ENCODE measurements at places on chromosomes 3 and 15.

- no peak for DNase-seq
These were observed 105.9 kb downstream of the TPRG1 start for GRCh38 chr3:189277711-189278110.

GRCh38 chr3:45929042-45929679 is 14.1 kb upstream of the CXCR6 start:
- no peak for DNase-seq

- no peak for DNase-seq
These were observed 32.4 kb upstream of the NMNAT3 start for GRCh38 chr3:139710212-139710611.

- DNase-seq: no peak
These were observed 841 bp downstream of the EIF3J start for GRCh38 chr15:44537735-44538240.

DNA sequence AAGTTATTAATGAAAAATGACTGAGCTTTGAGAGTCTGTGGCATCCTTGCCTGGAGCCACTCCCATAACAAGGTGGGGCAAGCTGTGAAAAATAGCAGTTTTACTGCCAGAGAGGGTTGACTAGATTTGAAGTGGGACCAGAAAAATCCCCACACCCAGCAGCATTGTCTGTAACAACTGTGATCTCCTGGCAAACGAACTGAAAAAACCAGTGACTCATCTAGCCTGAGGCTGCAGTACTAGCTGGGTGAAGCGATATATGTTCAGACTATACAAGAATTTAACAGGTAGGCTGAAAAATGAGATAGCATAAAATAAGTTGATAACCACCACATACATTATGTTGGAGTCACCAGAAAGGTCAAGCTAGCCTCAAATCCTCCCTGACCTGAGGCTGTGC is 64.0 kb downstream of the DPH6 start:
- no peak for DNase-seq

DNA sequence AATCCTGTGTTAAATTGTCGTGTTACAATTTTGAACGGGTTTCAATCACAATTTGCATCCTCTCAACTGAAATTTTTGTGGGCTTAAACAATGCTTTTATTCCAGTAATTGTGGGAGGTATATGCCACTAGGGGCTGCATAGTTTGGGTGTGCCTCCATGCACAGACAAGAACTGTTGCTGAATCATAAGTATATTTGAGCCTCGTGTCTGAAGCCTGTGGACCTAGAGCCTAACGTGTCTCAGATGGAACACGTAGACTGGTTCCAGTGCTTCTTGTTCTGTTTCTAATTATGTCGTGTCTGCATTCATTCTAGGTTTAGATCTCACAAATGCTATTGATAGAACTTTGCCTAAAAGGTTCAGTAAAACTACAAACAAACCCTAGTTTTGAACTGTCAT is 363.4 kb downstream of the RBMS3 start:
- no peak for DNase-seq

GRCh38 chr3:77464111-77464688 is 424.3 kb downstream of the ROBO2 start:
- DNase-seq: no peak

DNA sequence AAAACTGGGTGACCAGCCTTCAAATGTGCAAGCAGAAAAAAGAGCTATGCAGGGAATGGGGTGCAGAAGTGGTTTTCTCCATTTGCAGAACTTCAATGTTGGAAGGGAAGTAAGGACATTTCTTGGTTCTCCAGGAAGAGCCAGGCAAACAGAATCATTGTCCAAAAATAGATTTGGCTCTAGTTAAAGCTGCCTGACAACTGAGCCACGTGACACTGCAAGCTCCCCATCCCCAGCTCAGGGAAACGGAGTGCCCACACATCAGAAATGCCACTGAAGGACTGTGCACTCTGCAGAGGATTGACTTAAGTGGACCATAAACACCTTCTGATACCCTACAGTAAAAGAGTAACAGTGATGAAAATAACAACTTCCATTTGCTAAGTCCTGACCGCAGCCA is 195.6 kb upstream of the NSMCE3 start:
- DNase-seq: no peak

DNA sequence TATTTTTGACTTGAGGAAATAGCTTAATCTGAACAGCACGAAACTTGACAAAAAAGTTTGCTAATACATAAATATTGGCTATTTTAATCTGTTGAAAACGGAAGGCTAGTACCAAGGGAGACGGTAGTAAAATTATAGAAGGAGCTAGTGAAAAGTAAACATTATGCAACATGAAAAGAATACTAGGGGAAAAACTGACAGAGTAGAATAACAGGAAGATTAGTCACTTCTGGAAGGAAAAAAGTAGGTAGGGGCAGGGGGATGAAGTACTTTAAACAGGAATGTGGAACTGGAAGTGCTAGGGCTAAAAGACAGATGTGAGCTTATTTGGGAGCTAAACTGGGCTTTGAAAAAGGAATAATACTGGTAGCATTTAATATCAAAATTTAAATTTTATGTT is 60.1 kb downstream of the MBNL1 start:
- DNase-seq: no peak

DNA sequence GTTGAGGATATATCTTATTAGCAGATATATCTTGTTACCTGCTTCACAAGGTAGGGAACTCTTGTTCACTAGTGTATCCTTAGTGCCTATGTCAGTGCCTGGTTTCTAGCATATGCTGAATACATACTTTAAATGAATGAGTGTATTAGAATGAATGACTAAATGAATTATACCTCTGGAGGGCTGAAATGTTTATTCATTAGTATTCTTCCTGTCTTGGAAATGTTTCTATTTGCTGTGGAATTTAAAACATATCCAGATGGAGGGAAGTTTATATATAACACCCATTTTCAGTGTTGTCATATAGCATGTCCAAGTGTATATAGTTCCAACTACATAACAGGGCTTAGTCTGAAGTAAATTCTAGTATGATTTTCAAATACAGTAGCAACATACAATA is 581.5 kb downstream of the TBL1XR1 start:
- no peak for DNase-seq

- DNase-seq: no peak
These were observed 9.5 kb downstream of the RPSA start for GRCh38 chr3:39415983-39416382.

DNA sequence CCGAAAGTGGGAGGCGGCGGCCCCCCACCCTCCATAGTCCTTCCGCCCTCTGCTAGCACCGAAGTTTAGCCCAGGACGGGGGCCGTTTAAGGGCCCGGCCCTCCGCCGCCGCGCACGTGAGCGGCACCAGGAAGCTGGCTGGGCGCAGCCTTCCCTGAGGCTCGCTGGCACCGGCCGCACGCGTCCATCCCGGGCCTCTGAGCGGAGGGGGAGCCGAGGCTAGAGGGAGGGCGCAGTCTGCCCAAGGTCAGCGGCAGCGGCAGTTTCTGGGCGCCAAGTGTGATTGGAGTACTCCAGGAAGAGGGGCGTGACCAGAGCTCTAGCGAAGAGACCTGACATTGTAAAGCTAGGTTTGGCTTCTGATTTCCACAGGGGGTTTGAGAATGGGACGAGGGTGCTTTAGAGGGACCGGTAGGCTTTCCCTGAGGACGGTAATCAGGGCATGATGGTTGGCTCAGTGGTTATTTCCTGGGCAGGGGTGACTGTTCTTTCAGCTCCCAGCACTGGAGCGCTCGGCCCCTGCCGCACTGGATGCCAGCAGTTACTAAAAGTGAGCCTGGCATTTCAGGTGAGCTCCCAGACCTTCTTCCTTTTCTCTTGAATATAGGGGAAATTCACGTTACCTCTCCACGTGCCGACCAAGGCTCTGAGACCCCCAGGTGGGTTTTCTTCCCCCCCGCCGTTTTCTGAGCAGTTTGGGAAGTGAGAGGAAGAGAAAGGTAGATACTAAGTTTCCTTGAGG is 853 bp downstream of the TEX264 start:
- peak; percentile 57 for DNase-seq

DNA sequence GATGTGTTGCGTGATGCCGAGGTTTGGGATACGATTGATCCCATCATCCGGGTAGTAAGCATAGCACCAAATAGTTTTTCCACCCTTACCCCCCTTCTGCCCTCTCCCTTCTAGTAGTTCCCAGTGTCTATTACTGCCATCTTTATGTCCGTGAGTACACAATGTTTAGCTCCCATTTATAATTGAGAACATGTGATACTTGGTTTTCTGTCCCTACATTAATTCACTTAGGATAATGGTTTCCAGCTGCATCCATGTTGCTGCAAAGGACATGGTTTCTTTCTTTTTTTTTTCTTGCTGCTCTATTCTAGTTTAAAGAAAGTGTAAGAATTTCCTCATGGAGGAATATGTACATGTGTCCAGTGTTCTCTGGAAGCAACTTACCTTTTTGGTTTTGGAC is 51.8 kb downstream of the NSUN3 start:
- DNase-seq: no peak

GRCh38 chr3:167306319-167306718 is 73.8 kb downstream of the ZBBX start:
- DNase-seq: no peak

GRCh38 chr3:112966633-112967032 is 8.3 kb downstream of the CD200R1 start:
- DNase-seq: no peak

GRCh38 chr3:16400106-16400931 is 113.2 kb downstream of the RFTN1 start:
- DNase-seq: no peak

DNA sequence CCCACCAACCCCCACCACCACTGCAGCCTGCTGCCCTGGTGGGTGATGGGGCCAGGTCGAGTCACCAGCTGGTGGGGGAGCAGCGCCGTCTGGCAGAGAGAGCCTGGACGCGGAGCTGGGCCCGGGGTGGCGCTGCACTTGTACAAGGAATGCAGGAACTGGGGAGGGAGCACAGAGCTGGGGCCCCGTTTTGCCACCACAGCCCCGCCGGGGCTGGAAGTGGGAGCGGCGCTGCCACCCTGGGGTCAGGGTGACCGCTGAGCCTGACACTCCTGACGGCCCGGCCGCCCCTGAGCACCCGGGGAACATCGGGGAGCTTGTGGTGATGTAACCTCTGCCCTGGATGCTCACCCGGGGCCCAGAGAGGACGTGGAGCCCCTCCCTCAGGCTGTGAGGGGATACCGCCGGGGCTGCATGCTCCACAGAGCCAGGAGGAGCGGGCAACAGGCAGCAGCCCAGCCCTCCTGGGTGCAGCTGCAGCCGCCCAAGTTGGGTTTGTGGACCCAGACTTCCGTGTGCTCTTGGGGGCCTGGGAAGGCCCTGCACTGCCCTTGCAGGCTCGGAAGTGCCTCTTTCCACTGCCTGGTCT is 32.6 kb upstream of the IREB2 start:
- no peak for DNase-seq

DNA sequence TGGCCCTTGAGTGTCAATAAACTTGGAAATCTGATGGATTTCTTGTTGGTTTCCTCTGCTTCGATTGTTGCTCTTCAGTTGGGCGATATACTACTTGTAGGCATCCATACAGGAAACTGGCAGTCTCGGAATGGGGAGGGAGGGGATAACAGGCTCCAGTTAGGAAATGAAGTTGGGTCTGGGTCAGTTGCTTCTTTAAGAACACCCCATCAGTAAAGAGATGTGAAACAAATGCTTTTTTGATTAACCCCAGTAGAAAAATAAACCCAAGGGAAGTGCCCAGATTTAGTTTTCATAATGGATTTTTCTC is 681 bp downstream of the CHMP2B start:
- no peak for DNase-seq

GRCh38 chr15:95259513-95259912 is 1028.2 kb downstream of the MCTP2 start:
- peak; percentile 83 for DNase-seq

DNA sequence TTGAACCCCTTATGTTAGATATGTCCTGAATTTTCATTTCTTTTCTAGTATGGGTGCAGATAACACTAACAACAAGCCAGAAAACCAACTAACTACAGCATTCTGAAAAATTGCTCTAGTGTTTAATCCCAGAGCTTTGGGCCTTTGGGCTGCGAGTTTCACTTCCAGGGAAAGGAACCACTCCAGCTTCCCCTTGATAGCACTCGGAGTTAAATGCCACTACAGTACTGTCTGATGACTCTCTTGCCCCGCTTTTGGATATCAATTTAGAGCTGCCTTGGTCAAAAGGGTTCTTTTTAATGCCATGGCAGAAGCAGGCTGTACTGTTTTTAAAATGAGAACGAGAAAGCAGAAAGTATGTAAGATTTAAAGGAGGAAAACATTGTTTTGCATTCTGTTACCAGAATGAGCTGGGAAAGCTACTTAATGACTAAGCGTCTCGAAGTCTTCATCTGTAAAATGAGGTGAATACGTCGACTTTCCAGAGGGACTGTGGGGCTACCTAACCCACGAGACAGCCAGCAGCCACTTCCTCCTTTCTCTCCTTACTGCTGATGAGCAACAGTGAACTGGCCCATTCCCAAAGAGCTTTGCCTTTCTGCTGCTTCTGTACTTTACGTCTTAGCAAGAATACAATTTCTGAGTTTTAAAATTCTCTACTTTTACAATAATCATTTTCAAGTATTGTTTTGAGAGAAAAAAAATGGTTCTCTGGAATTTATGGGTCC is 299.3 kb upstream of the LYSMD4 start:
- DNase-seq: peak; percentile 37

DNA sequence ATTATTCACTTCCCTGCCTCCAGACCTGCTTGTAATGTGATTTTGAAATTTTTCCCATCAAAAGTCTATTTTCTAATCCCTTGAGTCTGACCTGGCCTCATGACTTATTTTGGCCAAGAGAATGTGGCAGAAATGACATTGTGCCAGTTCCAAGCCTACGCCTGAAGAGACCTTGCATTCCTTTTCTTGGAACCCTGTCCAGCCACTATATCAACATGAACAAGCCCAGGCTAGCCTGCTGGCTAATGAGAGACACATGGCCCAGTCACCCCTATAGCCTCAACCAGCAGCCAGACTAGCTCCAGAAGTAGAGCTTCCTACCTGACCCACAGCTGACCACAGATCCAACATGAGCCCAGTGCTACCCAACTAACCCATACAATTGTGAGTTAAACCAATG is 121.1 kb upstream of the ACP3 start:
- no peak for DNase-seq

DNA sequence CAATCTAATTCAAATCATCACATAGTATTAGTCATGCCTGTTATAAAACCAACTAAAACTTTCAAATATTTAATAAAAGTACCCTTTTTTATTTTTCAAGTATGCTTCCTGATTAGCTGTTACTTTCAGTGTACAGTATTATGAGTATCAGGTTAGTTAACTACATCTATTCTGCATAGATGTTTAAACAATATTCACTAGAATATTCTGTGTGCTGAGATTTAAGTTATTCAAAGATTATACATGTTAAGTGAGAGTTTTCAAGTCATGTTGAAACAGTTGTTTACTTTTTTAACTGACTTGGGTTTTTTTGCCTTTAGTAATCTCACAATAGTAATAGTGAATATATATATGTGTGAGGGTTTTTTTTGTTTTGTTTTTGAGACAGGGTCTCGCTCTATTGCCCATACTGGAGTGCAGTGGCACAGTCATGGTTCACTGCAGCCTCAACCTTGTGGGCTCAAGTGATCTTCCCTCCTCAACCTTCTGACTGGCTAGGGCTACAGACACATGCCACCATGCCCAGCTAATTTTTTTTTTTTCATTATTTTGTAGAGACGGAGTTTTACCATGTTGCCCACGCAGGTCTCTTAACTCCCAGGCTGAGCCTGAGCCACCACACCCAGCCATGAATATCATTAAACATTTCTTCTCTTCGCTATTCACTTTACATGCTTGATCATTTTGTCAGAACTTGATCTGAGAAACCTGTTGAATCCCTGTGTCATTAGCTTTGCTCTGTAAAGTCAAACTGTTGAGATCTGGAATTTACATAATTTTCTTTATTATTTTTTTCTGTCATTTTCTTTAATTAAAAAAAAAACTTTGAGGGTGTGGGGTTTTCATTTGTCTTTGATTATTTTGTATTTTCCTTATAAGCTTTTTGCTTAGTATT is 286.2 kb upstream of the UBE2E1 start:
- DNase-seq: no peak

Measured in tibial artery (tissue), 4 donors.